CD14-positive monocyte (primary cell): ENCODE measurements at places on chromosomes 5 and 9. TPM values are rescaled to one million over a fixed set of nuclear protein-coding genes. Genes with fewer than 3 reads are reported as not detected.
A peak's percentile ranks its signal among the peaks of the same experiment; 100 is the strongest.

DNA sequence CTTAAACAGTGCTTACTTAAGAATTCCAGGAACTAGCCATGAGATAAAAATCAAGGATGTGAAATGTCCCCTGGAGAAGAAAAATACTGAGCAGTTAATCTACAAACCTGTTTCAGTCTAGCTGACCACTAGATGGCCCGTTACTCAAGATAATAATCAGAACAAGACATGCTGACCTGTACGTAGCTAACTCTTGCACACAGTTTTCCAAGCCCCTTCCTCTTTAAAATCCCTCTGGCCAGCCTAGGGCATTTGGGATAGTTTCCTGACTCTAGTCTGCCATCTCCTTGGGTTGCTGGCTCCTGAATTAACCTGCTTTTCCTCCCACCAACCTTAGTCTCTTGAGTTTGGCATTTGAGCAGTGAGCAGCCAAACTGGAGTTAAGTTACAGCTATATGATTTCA lies 59.2 kb upstream of the TRAF1 start:
- H3K27me3 ChIP-seq = no peaks in the 10 kb centered on the region
- H3K4me1 ChIP-seq = no peaks in the 10 kb centered on the region
- no peak overlapping the region for H3K27ac ChIP-seq
- no peak overlapping the region for H3K4me3 ChIP-seq
- DNase-seq = peak; percentile 16

GRCh38 chr9:131682261-131682660 lies 57.6 kb downstream of the RAPGEF1 start:
- DNase-seq = no peak
- peaks cover 37% of the 10 kb centered on the region for H3K4me1 ChIP-seq

DNA sequence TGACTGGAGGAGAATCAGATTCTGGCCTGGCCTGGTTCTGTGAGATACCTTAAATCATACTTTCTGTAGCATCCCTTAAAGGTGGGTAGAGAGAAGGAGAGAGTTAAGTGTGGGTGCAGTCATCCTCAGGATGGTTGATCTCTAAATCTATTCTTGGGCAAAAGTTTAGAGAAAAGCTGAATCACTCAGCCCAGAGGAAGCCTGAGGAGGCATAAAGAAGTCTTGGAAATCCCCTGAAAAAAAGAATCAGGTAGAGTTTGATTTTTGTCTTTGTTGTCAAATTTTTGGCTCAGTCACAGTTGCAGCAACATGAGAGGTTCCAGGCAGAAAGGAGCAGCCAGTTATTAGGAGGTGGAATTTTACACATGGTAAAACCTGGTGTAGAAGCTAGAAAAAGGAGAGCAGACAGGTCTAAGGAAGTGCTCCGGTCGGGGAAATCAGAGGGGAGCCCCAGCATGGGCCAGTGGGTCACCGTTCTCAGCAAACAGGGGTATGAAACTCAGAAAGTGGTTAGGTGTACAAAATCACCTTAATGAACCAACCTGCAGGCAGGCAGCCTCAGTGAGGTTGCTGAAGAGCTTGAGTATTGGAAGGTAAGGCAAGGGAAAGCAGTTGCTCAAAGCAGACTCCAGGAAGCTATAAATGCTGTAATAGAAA lies 116.2 kb upstream of the CNTLN start:
- H3K36me3 ChIP-seq = no peaks in the 10 kb centered on the region
- H3K27ac ChIP-seq = no peak overlapping the region
- no peak overlapping the region for H3K4me3 ChIP-seq
- H3K4me1 ChIP-seq = no peaks in the 10 kb centered on the region

- no peaks in the 10 kb centered on the region for H3K36me3 ChIP-seq
- no peak overlapping the region for H3K27ac ChIP-seq
- no peaks in the 10 kb centered on the region for H3K4me1 ChIP-seq
Measured at GRCh38 chr5:157994906-157995519, 136.1 kb upstream of the CLINT1 start.

GRCh38 chr5:170206216-170206615 lies 26.6 kb upstream of the C5orf58 start:
- H3K27ac ChIP-seq = no peak overlapping the region
- no peak overlapping the region for H3K4me3 ChIP-seq
- H3K27me3 ChIP-seq = peaks cover 3% of the 10 kb centered on the region
- DNase-seq = no peak
- no peaks in the 10 kb centered on the region for H3K4me1 ChIP-seq

- H3K27me3 ChIP-seq = peaks cover 70% of the 10 kb centered on the region
- H3K4me3 ChIP-seq = no peak within 1 kb of the TSS
- H3K36me3 ChIP-seq = no peaks in the 10 kb centered on the region
- peaks cover 2% of the 10 kb centered on the region for H3K4me1 ChIP-seq
- no peak within 1 kb of the TSS for H3K27ac ChIP-seq
Measured at GRCh38 chr9:34957492-34958410, at the start of gene PHF24. PHF24 (plus strand) TSS chr9:34958285; CDS start chr9:34971299, 13,014 bp downstream.

- H3K36me3 ChIP-seq = no peaks in the 10 kb centered on the region
- peak overlapping the region; percentile 41 for H3K4me3 ChIP-seq
Measured at GRCh38 chr5:75053304-75054133, 1.2 kb upstream of the GCNT4 start.

- no peaks in the 10 kb centered on the region for H3K36me3 ChIP-seq
- H3K4me3 ChIP-seq = no peak overlapping the region
- no peaks in the 10 kb centered on the region for H3K27me3 ChIP-seq
- no peak for DNase-seq
- H3K4me1 ChIP-seq = no peaks in the 10 kb centered on the region
Measured at GRCh38 chr9:8430945-8431344, 631.4 kb upstream of the DMAC1 start.

- no peaks in the 10 kb centered on the region for H3K36me3 ChIP-seq
- no peak overlapping the region for H3K27ac ChIP-seq
- H3K27me3 ChIP-seq = no peaks in the 10 kb centered on the region
- DNase-seq = no peak
Measured at GRCh38 chr5:173642895-173643481, 26.5 kb upstream of the BOD1 start.

CCDC192 gene
- not detected in 2 replicates for polyA plus RNA-seq

NPDC1 gene
- 0.51 TPM for polyA plus RNA-seq

SOHLH1 gene
- not detected in 2 replicates for polyA plus RNA-seq
